NCI-H2029 treated with DMSO at 0.1 percent for 48 hours (cell line): ENCODE measurements at places on chromosomes 3 and 15.

- DNase-seq: no peak
Measured at GRCh38 chr3:134904776-134905646, 110.0 kb downstream of the EPHB1 start.

DNA sequence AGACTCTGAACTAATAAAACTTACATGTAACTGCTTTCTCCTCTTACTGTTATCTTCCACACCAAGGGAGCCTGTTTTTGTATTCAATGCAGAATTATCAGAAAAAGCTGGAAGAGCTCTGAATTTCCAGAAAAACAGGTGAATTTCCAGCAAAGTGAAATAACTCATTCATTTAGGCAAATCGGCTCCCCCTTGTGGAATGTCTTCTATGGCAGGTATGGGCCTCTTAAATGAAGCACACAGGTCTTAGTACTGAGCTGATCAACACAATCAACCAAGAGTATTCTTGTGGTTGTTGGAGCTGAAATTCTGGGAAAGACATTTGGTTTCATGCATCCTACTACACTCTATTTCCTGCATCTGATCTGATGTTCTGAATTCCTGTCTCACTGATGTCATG is 31.0 kb upstream of the PTPRG start:
- no peak for DNase-seq

- DNase-seq: no peak
Measured at GRCh38 chr15:49507261-49507660, 84.2 kb downstream of the FGF7 start.

DNA sequence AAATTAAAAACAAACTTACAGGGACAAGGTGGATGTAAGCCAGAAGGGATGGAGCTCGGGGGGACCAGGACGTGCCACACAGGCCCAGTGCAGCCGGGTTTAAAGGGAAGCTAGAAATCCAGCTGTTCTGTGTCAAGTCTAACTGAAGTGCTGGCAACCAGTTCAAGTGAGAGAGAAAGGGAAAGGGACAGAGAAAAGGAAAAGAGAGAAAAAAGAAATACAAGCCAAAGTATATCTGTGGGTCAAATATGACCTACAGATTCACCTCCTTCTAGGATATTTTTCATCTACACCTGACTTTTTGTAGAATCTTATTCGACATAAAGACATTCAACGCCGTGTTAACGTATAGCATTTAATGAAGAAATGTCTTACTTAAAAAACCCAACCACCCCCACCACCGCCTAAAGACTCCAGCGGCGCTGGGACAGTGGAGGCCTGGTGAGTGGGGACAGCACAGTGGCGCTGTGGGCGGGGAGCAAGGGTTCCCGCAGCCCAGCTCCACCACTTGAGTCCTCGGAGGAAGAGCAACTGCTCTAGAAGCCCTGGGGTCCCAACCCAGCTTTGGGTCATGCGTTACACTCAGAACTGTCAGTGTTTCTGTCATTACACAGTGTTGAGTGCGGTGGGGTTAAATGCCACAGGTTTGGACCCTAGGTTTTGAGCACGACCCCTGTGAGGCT is 62.3 kb downstream of the CHSY1 start:
- no peak for DNase-seq

DNA sequence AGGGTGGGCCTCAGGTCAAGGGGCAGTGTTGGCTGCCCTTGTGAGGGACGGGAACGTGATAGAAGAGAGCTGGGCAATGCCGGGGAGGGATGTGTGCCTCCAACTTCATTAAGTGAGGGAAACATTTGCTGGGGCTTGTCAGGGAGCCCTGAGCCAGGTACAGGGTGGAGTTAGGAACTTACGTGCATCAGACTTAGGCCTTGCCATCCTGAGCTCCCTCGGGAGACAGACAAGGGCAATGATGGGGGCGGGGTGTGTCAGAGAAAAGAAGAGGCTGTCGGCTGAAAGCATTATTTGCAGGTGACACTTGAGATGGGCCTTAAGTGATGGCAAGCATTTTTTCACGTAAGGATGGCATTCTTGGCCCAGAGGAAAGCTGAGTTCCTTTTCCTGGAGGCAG is 1.6 kb downstream of the FAM131A start:
- DNase-seq: no peak

- no peak for DNase-seq
Measured at GRCh38 chr3:74532446-74532845, 82.0 kb downstream of the CNTN3 start.

GRCh38 chr15:44319385-44319784 is 30.9 kb downstream of the GOLM2 start:
- DNase-seq: no peak

- DNase-seq: no peak
Measured at GRCh38 chr15:64844576-64845145, 2.9 kb downstream of the PLEKHO2 start.

GRCh38 chr15:96049766-96050165 is 280.7 kb upstream of the NR2F2 start:
- no peak for DNase-seq

DNA sequence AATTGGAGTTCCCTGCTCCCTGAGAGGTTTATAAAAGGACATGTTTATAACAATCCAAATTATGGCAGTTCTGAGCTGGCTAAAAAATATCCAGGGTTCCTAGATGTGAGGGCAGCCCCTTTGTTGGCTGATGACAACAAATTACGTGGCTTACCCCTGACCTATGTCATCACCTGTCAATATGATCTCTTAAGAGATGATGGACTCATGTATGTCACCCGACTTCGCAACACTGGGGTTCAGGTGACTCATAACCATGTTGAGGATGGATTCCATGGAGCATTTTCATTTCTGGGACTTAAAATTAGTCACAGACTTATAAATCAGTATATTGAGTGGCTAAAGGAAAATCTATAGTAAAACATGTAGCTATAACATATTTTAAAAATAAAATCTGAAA is 13.9 kb downstream of the AADAC start:
- no peak for DNase-seq

- no peak for DNase-seq
Measured at GRCh38 chr3:177229791-177230190, 32.5 kb upstream of the TBL1XR1 start.

- DNase-seq: no peak
Measured at GRCh38 chr3:113259196-113259595, 47.8 kb downstream of the BOC start.

- DNase-seq: no peak
Measured at GRCh38 chr15:52806284-52806655, 16.1 kb upstream of the ONECUT1 start.

DNA sequence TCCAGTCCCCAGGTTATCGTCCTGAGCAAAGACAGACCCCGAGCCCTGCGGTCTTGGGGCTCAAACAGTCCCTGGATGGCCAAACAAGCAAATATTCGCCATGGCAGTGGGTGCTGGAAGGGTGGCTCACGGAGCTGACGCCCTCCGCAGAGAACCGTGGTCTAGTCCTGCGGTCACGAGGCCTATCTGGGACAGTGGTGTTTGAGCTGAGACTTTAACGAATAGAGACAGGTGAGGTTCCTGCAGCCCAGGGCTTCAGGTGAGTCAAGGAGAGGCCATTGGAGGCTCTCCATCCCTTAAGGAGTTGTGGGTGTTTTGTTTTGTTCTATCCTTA is 399 bp upstream of the SUCLG2 start:
- DNase-seq: no peak
